H4 (cell line): ENCODE measurements at places on chromosomes 5 and 9.

- no peak for DNase-seq
Measured at GRCh38 chr9:110148891-110149290, 59.1 kb downstream of the C9orf152 start.

- peak; percentile 41 for DNase-seq
Measured at GRCh38 chr5:157253547-157253946, 12.4 kb upstream of the CYFIP2 start.

DNA sequence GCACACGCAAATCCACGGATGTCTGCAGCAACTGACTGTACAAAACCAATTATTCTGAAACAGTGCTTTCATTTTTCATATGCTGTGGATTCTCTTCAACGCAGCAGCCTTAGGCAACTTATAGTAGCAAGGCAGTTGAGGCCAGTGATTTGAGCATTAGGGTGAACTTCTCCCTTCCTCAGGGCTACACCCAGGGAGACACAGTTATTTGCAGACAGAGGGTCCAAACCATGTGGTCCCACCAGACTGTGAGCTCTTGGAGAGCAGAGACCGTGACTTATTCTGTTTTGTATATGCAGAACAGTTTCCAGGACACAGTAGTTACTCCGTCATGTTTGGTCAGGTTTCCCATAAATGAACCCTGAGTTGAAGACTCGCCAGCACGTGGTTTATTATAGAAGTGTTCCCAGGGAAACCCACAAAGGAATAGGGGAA, 19.0 kb upstream of the WHRN start:
- DNase-seq, result no peak

DNA sequence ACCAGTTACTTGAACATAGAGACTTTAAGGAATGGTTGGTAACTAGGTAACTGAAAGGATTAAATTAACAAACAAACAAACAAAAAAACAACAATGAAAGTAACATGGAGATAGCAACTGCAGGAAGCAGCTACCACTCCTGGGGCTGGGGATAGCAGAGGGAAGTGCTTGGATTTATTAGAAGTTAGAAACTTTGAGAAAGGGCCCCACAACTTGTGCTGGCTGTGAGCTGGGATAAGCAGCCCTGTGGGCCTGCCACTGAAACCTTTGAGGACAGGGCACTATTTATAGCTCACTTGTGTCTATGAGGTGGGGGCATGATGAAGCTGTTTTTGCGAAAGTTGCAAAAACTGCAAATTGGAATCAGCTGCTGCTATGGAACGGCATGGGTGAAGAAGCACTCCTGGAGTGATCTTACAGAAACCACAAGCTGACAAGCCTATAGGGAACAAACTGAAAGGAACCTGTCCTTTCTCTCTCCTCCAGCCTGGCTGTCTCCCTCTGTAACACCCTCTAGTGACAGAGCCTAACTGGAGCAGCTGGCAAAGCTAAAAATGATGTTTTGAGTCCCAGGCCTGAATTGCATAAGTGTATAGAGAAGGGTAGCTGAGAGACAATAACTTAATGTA, 91.4 kb upstream of the RANBP6 start:
- DNase-seq, result peak; percentile 31

DNA sequence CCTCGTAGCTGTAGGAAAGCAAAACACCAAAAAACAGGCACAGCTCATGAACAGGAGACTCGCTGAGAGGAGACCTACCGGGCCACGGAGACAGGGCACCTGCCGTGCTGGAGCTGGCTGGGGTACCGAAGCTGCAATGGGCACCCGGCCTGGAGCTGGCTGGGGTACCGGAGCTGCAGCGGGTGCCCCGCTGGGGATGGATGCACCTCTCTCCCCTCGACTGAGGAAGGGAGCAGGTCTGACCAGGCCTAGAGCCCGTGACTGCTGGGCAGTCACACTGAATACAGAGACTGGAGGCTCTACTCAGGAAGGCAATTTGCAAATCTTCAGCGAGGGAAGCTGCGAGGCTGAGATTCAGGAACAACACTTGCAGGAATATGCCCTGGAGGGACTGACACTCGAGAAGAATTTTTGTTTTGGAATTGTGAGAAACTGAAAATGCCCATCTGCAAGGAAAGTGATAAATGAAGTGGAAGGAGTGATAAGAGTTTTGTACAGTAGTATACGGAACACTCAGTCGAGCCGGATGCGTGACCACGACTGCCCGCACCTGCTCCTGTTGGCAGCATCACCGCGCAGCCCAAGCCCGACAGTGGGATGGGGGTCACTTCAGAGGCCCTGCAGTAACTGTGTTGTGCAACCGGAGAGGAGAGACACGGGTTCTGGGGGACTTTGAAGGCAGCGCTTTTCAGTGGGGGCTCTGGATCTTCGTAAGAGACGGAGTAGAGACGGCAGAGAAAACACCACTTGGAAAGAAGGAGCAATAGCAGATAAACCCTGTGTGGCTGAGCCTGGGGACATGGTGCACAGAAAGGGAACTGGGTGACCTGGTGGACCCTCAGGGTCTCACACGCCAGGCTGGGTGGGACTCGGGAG, 27.9 kb upstream of the LPCAT1 start:
- DNase-seq, result no peak

- DNase-seq, result peak; percentile 35
Measured at GRCh38 chr9:26746357-26747072, 146.1 kb downstream of the CAAP1 start.
